Activated CD4-positive, alpha-beta memory T cell treated with anti-CD3 and anti-CD28 coated beads for 36 hours (primary cell): ENCODE measurements at places on chromosomes 2 and 18. TPM values are rescaled to one million over a fixed set of nuclear protein-coding genes. Genes with fewer than 3 reads are reported as not detected.

GRCh38 chr2:54524226-54524991 is 68.3 kb downstream of the SPTBN1 start:
- H3K4me3 ChIP-seq: no peak overlapping the region
- H3K36me3 ChIP-seq: no peaks in the 10 kb centered on the region
- no peak overlapping the region for H3K27ac ChIP-seq
- DNase-seq: peak; percentile 43
- peaks cover 13% of the 10 kb centered on the region for H3K4me1 ChIP-seq

GRCh38 chr2:133240491-133241223 is 327.6 kb downstream of the NCKAP5 start:
- H3K4me3 ChIP-seq: no peak overlapping the region
- no peaks in the 10 kb centered on the region for H3K36me3 ChIP-seq
- H3K4me1 ChIP-seq: no peaks in the 10 kb centered on the region

DNA sequence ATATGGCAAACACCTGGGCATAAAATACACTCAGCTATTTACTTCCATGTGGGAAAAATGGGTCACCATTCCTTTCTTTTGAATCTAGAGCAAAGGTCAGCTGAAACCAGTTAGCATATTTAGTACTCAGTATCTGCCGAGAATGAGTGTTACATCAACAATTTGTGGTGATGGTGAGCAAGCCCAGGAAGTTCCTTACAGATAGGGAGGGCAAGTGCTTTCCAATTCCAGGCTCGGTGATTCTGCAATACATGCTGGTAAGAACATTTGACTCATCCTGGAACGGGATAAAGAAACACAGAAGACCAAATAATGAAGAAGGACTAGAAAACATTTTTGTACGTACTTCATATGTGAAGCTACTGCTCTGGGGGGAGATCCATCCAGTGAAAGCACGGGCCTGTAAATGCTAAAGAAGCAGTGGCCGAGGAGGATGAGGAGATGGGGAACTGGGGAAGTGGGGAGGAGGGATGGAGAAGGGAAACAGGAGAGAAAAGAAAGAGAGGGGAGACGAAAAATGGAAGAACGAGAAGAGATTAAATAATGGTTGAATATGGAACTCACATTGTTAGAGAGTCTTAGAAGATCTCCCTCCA is 251.9 kb downstream of the TTC32 start:
- H3K36me3 ChIP-seq: no peaks in the 10 kb centered on the region
- no peak for DNase-seq
- H3K4me3 ChIP-seq: no peak overlapping the region
- no peaks in the 10 kb centered on the region for H3K4me1 ChIP-seq
- H3K27me3 ChIP-seq: no peaks in the 10 kb centered on the region

Gene DLGAP1
- total RNA-seq: 0.45 TPM

Gene SULT1C2
- total RNA-seq: not detected

Gene ABHD1
- 0.29 TPM for total RNA-seq
